Esophagus mucosa (tissue), 1 donor: ENCODE measurements at places on chromosomes 1 and 21. TPM values are rescaled to one million over a fixed set of nuclear protein-coding genes. Genes with fewer than 3 reads are reported as not detected.

- no peak for ATAC-seq
These were observed 39.5 kb downstream of the LRRC8B start for GRCh38 chr1:89563957-89564604.

Gene SYT14
- not detected for total RNA-seq

Gene LCE1E
- not detected for total RNA-seq

Gene PCP4
- total RNA-seq: 1.3 TPM

DNA sequence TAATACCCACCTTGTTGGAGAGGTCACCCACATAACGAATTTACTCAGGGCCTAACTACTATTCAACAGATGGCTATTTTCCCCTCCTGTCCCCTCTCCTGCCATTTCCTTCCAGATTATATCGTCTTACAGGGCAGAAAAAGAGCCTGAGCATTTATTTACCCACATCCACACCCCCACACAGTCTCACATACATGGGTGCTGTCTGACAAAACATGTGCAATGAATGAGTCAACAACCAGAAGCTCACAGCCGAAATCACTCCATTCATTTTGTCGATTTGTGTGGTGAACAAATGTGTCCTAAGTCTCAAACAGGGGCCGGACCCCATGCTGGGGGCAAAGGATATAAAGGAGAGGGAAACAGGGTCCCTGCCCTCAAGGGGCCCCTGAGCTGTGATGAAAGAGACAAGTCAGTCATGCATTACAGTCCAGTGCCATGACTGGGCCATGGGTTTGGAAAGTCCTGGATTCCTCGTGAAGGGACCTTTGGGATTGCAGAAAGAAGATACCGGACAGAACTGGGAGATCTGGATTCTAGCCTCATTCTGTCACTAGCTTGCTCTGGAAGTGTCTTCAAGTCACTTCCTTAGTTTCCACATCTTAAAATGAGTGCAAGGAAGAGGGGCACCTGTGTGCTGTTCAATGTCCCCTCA is 16.4 kb upstream of the ZNF683 start:
- ATAC-seq: no peak

- no peak for ATAC-seq
These were observed 22.2 kb upstream of the ABL2 start for GRCh38 chr1:179251675-179252074.

DNA sequence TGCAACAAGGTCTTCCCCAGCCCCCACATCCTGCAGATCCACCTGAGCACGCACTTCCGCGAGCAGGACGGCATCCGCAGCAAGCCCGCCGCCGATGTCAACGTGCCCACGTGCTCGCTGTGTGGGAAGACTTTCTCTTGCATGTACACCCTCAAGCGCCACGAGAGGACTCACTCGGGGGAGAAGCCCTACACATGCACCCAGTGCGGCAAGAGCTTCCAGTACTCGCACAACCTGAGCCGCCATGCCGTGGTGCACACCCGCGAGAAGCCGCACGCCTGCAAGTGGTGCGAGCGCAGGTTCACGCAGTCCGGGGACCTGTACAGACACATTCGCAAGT is 3.8 kb downstream of the ZBTB18 start:
- no peak for ATAC-seq

Gene FCN3
- 2.4 TPM for total RNA-seq

- ATAC-seq: no peak
These were observed 85.6 kb downstream of the GDAP2 start for GRCh38 chr1:117843791-117844190.

GRCh38 chr1:163459539-163459938 is 137.8 kb downstream of the NUF2 start:
- no peak for ATAC-seq
